Central memory CD4-positive, alpha-beta T cell (primary cell): ENCODE measurements at places on chromosomes 2 and 18.

GRCh38 chr2:233416706-233417105, 62.4 kb downstream of the DGKD start:
- no peak for DNase-seq

- no peak for DNase-seq
Observed at GRCh38 chr2:212935752-212936151, 215.7 kb downstream of the IKZF2 start.

DNA sequence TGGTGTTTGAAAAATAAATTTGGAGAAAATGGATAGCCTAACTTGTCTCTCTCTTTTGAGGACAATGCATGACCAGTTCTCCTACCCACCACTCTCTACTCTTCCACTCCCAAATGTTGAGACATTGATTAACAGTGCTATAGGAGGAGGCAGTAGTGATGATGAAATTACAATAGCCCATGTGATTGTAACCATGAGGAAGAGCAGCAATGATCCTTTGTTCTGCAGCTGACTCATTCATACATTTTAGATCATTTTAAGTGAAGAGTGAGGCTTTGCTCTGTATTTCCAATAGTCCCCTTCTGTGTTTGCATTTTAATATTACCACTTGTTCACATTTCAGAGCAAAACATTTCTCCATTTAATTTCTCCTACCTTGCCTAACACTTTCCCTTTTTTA, 592.3 kb downstream of the THSD7B start:
- DNase-seq, result no peak

DNA sequence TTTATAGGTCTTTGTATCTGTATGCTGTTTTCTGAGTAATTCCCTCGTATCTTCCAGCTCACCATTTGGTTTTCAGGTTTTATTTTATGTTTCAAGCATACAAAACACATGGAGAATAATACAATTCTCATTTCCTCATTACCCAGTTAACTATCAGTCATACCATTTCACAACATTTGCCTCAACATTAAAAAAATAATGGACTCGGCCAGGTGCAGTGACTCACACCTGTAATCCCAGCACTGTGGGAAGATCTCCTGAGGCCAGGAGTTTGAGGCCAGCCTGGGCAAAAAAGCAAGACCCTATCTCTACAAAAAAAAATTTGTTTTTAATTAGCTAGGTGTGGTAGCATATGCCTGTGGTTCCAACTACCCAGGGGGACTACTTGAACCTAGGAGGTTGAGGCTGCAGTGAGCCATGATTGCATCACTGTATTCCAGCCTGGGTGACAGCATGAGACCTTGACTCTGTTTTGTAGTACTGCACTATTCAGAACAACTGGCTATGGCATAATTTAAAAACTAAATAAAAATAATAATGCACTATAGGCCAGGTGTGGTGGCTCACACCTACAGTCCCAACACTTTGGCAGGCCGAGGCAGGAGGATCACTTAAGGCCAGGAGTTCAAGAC, 20.3 kb downstream of the NPC1 start:
- no peak for DNase-seq

GRCh38 chr2:207978177-207978948, 47.0 kb downstream of the PLEKHM3 start:
- no peak for DNase-seq

- no peak for DNase-seq
Observed at GRCh38 chr2:128604045-128604444, 285.4 kb upstream of the HS6ST1 start.

- DNase-seq, result no peak
Observed at GRCh38 chr2:43270930-43271615, 44.7 kb upstream of the ZFP36L2 start.

DNA sequence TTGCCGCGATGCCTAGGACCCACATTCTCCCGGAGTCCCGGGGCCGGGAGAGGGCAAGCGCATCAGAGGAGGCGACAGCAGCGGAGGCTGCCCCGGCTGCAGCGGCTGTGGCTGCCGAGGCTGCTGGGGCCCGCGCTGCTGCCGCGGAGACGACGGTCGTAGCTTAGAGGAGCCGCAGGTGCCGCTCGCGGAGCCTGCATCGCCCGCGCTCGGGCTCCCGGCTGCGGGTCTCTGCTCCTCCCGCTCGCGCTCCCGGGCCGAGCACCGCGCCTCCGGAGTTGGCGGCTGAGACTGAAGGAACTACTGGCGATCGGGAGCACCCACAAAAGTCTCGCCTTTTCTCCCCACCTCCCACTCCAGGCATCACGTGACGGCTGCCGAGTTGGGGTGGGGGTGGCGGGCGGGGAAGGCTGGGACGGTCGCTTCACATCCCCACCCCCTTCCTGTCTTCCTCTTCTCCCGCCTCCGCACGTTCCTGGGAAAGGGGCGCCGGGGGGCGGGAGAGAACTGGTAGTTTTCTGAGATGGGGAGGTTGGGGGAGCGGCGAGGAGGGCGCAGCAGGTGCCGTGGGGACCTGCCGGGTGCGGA, at the start of gene LYPD1:
TSS of gene LYPD1 (minus strand) at position 298 of the 588 bp plus-strand sequence. CDS start at position 25, 273 bp downstream.
- DNase-seq, result no peak

GRCh38 chr2:222756951-222757650, 85.6 kb downstream of the MOGAT1 start:
- DNase-seq, result no peak

GRCh38 chr2:102839668-102840388, 78.0 kb downstream of the TMEM182 start:
- DNase-seq, result no peak

GRCh38 chr2:215901796-215902195, 111.6 kb downstream of the MREG start:
- no peak for DNase-seq

GRCh38 chr2:38076152-38076709, 280 bp upstream of the CYP1B1 start:
- DNase-seq, result no peak

GRCh38 chr18:12857991-12858544, 26.0 kb downstream of the PTPN2 start:
- no peak for DNase-seq

DNA sequence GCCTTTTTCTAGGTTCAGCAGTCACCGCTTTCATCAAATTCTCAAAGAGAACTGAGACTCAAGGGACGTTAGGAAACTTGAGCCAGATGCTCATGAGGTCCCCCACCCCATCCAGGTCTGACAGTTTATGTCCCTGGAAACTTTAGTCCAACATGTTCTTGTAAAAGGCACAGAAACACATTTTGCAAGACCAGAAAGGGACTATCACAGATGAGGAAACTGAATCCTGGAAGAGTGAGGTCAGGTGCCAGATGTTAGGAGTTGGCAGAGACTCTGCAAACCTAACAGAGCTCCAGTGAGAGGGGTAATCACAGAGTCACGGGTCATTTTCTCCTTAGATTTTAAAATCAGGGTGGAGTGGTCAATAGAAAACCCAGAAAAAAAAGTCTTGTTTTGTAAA, 76.6 kb downstream of the RDH14 start:
- DNase-seq, result no peak

DNA sequence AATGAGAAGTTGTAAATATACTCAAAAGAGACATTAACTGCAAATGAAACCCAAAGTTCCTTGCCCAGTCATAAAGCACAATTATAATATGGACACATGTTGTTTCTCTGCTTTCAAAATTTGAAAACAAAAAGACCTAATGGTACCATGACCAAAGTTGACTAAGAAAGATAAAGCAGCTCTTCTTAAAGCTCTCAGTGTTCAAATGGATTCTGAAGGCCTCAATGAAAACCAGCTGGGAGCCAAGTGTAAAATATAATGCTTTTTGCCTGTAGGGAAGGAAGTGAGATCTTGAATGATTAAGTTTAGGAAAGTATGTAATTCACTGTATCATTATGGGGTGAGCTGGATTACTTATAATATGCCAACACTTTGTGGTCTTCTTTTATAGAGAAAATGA, 178.6 kb downstream of the SATB2 start:
- no peak for DNase-seq

- no peak for DNase-seq
Observed at GRCh38 chr2:222912776-222913175, 51.9 kb downstream of the ACSL3 start.

GRCh38 chr2:10794876-10795275, 17.7 kb downstream of the PDIA6 start:
- no peak for DNase-seq

DNA sequence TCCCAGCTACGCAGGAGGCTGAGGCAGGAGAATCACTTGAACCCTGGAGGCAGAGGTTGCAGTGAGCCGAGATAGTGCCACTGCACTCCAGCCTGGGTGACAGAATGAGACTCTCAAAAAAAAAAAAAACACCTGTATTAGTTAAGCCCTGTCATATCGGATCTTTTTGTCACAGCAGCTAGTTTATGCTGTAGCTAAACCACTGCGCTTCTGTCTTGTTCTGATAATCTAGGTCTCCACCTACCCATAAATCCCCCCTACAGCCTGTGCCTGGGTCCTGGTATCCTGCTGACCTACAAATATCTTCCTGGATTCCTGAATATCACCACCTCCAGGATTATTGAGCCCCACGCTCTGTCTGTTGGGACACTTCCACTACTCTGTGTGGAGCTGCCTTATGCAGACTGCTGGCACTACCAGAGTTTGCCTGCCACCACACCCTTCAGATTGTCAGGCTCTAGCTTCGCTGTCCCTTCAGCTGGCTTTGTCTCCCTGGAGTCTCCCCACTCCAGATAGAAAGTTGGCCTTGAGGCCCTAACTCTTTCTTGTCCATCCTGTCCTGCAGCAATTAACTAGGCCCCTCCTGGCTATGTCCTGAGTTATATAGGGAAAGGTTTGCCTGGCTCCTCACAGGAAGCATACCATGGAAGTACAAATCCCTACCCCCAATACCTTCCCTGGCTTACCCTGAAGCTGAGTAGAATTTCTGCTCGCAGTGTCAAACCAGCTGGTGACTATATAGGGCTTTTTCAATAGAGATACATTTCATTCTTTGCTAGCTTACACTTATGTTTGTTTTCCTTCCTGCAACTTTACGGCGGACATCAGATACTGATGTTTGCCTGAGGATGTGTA, 136.0 kb upstream of the SERTAD2 start:
- DNase-seq, result no peak

DNA sequence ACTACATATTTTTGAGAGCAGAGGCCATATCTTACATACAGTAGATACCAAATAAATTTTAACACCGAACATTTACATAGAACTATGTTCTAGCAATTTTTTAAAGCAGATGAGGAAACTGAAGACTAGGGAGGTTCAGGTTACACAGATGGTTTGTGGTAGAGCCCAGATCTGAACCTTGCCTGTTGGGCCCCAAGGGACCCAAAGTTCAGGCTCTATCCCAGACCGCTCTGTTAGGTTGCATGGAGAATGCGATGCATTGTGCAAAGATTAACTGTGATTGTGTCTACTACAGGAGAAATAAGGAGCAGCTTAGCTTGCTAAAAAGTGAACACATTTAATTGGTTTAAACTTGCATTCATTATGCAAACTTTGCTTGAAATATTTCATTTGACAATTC, 16.4 kb upstream of the DSC3 start:
- DNase-seq, result no peak

- DNase-seq, result no peak
Observed at GRCh38 chr2:162545254-162545653, 201.3 kb downstream of the GCA start.

- no peak for DNase-seq
Observed at GRCh38 chr18:75812761-75813160, 385.3 kb upstream of the SMIM21 start.

- DNase-seq, result no peak
Observed at GRCh38 chr18:75324686-75325257, 102.7 kb downstream of the SMIM21 start.

DNA sequence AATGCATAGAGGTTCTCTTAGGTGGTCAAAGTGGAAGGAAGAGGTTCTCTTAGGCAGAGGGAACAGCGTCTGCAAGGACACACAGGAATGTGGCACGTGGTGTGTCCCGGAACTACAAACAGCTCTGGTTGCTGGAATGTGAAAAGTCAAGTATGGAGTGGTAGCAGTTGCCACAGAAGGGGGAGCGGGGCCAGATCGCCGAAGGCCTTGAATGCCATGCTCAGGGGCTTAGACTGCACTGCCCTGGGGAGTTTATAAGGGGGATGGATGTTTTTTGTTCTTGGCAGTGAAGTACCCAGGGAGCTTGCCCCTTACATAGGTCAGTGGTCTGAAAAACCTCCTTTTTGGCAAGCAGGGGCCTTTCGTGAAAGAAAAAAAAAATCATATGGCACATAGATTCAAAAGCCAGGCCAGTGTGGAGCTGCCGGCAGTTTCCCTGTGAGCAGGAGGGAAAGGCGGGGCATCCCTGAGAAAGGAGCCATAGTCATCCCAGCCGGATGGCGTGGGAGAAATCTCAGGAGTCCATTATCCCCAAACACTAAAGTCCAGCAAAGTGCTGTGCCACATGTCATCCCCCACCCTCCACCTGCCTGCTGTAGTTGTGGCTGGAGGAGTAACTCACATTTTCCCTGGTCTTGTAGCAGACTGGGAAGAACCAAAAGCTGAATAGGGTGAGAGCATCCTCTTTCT, 45.4 kb downstream of the GORASP2 start:
- no peak for DNase-seq

GRCh38 chr2:19577723-19578122, 219.3 kb upstream of the OSR1 start:
- no peak for DNase-seq

DNA sequence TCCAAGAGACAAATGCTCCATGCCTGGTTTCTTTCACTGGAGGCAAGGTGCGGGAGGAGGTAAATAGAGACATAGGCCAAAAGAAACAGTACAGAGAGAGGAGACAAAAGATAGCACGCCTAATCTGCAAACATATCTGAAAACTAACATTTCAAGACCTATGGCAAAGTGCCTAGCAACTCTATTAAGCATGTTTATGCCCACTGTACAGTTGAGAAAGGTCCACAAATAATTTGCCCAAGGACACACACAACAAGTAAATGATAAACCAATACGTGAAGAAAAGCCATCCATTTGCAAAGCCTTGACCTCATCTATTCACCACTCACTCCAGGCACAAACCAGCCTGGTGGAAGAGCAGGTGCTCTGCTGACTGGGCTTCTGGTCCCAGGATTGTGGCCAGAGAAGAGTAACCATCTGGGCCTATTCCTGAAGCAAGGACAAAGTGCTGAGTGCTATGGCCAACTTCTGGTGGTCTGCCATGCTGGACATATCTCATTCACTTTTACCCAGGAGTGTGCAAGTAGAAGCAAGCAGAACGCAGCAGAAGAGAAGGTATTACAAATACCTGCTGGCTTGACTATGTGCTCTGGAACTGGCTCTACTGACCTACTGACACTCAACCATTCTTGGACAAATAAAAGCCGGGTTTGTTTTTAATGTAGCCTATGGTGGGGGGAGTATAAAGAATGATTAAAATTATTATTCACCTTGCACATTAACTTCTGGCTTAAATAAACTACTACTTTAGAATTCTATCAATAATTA, 25.3 kb downstream of the TMEM131 start:
- DNase-seq, result no peak

DNA sequence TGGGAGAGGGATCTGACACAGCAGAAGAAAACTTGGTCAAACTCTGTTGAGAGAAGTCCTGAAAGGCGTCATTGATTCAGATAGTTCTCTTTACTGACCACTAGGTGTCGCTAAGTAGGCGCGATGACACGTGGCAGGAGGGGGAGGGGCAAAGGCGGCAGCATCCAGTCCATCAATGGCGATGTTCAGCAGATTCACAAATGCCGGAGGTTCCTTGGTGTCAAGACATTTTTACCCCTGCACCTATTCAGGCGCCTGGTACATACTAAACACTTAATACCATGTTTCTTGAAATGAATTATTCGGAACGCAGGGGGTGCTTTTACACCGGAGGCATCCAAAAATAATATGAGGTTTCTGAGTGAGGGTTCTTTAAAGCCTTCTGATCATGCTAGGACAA, 3.0 kb upstream of the PLEK start:
- DNase-seq, result peak; percentile 74

- DNase-seq, result no peak
Observed at GRCh38 chr2:217621391-217621801, 381.4 kb downstream of the TNS1 start.
